Central memory CD4-positive, alpha-beta T cell (primary cell): ENCODE measurements at places on chromosomes 12 and 14.

DNA sequence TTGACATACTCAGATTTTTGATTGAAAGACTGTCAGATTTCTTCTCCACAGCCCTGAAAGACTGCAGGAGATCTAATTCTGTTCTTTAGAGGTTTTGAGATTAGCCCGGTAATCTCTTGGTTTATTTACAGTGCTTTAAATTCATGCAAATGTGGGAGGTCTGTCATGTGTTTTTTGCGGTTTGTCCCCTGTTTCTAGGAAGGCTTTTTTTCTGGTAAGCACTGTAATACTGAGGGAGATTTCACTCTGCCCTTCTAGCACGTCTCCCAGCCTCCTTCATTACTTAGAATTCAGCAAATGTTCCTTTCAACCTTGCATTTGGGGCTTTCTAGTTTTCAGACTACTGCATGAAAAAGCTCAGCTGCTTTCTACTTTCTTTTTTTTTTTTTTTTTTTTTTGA, 31.1 kb downstream of the GPHN start:
- DNase-seq: peak; percentile 1

DNA sequence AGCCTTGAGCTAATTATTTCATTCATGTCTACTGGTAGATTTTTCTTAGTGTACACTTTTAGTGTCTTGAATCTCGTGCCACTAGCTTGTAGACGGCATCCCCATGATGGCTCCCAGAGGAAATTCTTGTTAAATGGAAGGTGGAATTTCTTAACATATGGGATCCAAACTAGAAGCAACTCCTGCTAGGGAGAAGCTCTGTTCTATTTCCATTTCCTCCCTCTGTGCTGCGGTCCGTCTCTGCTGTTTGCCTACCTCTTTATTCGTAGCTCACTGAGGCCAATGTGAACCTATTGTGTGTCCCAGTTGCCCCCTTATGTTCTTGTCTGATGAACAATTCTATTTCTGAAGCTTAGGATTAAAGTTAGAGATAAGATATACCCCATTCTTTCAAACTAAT, 588 bp downstream of the PIK3C2G start:
- DNase-seq: no peak

GRCh38 chr14:57871459-57872080, 5.7 kb upstream of the SLC35F4 start:
- no peak for DNase-seq

DNA sequence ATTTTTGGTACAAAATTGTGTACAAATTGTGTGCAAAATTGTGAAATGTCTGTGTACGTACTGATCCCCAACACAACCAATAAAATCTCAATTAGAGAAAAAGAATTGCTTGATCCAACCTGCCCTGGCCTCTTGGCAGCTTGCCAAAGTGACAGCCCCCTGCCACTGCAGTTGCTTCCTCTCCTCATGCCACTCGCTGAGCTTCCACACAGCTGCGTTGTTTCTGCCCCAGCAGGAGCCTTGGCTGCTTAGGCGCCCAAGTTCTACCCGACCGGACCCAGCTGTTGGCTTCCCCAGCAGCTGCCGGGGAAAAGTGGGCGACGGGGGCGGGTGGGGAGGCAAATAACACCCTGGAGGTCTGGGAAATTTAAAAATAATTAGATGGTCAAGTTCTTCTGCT, 171.8 kb upstream of the ATF7IP start:
- no peak for DNase-seq

- DNase-seq: no peak
These were observed 119.0 kb upstream of the CPSF6 start for GRCh38 chr12:69120354-69120753.

GRCh38 chr12:68499616-68500015, 111.1 kb upstream of the RAP1B start:
- no peak for DNase-seq

GRCh38 chr12:75489613-75490210, 9.2 kb downstream of the GLIPR1 start:
- no peak for DNase-seq

DNA sequence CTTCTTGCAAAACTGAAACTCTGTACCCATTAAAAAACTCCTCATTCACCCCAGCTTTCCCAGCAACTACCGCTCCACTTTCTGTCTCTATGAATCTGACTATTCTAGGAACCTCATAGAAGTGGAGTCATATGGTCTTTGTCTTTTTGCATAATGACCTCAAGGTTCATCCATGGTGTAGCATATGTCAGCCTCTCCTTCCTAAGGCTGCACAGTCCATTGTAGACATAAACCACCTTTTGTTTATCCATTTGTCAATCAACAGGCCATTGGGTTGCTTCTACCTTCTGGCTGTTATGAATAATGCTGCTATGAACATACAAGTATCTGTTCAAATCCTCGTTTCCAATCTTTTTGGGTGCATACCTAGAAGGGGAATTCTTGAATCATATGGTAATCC, 21.1 kb downstream of the NT5DC3 start:
- no peak for DNase-seq

- no peak for DNase-seq
These were observed 1023.0 kb upstream of the ATXN7L3B start for GRCh38 chr12:73514672-73515071.

- no peak for DNase-seq
These were observed 13.0 kb downstream of the FBXO33 start for GRCh38 chr14:39419272-39419671.

DNA sequence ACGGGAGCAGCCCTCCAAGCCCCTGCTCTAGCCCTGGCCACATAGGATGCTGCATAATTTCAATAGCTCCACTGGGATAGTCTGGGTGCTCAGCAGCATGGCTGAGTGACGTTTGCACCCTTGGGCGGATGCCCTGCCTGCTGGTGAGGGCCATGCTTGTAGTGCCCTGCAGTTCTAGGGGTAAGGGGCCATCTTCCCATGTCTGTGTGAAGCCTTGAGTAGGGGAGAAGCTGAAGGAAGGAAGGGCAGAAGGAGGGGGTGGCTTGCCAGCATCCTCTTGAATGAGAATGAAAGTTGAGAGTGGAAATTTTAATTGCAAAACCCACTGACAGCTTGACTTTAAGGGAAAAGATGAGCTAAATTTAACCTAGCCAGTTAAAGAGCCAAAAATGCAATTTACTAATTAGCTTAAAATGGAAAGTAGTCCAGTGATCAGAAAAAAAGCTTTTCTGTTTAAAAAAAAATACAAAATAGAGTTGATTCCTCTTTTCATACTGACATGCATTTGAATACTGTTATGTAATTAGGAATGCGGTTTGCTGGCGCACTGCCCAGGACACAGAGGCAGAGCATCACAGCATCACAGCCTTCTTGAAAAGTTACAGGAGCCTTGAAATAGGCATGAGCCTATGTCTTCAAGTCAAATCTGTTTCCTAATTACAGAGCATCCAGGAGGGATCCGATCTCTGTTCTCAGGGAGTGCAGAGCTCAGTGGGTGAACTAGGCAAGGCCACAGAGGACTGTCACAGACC, 18.5 kb upstream of the EML1 start:
- DNase-seq: no peak

DNA sequence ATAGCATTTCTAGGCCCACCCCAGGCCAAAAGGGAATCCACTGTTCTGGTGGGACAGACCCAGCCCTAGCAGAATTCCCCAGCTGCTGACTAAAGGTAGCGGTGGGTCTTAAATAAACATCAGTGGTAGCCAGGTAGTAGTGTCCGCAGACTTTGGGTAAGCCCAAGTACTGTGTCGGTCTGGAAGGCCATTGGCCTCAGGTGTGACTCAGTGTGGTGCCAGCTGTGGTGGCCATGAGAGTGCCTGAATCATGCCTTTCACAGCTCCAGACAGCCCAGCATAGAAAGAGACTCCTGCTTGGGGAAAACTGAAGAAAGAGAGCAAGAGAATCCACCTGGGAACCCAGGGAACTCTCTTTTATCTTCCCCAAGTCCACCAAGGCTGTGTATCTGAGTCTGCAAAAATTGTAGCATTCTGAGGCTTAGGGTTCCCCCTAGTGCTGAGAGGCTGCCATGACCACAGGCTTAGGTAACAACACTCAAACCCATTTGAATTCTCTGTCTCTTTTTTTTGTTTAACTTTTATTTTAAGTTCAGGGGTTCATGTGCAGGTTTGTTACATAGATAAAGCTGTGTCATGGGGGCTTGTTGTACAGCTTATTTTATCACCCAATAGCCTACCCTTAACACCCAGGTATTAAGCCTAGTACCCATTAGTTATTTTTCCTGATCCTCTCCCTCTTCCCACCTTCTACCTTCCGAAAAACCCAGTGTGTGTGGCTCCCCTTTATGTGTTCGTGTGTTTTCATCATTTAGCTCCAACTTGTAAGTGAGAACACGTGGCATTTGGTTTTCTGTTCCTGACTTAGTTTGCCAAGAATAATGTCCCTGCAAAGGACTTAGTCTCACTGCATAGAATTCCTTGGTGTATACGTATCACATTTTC, 16.7 kb upstream of the CD163L1 start:
- peak; percentile 29 for DNase-seq

DNA sequence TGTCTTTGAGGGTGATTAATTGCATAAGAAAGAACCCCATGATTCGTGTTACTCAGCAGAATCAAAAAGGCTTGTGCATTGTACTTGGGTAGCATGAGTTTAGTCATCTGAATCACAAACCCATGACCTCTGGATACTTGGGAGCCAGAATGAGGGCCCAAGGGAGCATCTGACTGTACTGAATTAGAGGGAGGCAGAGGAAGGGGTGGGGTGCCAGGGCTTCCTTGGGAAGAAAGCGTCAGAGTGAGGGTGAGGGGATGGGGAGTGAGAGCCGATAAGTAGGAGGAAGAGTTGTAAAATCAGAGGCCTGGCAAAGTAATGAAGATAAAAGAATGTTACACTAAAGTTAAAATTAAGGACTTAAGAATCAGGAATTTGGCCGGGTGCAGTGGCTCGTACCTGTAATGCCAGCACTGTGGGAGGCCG, 29.8 kb downstream of the GPRC5D start:
- no peak for DNase-seq

DNA sequence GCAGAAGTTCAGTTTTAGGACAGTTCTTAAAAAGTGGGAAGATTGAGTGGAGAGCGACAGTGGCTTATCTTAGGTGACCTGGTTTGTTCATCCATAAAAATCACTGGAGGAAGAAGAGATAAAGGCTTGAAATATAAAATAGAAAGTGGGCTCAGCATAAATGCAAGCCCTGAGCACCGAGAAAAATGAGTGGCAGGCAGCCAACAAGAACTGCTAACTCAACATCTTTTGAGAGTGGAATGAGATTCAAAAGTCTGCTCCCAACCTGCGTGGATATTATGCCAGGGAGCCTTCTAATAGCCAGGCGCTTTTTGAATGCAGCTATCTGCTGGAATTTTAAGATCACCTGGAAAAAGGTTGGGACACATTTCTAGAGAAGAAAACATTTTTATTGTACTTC, 666.5 kb downstream of the FLRT2 start:
- no peak for DNase-seq

GRCh38 chr12:113751513-113751912, 214.6 kb downstream of the RBM19 start:
- DNase-seq: no peak

- DNase-seq: no peak
These were observed 10.4 kb downstream of the MAP4K5 start for GRCh38 chr14:50521912-50522341.

DNA sequence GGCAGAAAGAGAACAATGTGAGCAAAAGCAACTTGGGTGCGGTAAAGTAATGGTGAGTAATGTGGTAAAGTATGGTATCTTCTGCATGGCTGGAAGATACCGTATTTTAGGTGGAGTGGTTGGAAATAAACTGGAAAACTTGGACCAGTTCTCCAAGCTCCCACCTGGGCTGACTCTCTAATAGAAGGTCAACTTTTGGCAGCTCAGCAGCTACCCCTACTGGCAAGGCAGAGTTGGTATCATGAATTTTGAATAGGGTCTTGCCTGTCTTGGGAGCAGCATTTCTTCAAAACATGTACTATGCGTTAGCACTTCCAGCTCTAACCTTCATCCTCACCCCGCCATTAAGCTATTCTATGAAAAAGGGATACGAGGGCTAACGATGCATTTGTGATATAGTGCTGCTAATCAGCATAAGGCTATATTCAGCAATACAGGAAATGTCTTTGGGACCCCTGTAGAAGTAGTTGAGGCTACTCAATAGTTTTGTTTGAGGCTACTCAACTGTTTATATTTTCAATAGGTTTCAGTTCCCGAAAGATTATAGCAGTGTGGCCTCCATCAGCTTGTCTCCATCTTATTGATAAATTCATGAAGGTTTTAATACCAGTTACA, 276.3 kb upstream of the FAR2 start:
- no peak for DNase-seq

DNA sequence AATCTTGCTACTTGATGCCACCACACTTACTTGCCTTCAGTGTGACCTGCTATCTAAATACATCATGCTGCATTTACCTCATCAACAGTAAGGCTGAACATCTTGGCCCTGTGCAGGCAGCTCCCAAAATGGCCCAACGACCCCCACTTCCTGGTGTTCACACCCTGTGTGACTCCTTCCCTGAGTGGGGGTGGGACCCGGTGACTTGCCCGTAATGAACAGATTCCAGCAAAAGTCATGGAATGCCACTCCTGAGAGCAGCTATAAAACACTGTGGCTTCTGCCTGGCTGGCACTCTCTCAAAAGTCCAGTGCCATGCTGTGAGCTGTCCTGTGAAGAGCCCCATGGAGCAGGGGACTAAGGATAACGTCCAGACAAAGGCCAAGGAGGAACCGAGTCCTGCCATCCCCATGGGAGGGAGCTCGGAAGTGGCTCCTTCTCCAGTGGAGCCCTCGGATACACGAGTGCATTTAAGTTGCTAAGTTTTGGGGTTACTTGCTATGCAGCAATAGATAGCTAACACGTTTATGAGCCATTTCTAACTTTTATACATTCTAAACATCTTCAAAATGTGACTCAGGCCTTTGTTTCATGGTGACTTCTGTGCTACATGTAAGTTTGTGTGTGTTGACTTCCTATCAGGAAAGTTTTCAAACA, 33.0 kb downstream of the P2RX2 start:
- no peak for DNase-seq

GRCh38 chr12:116352315-116352835, 74.9 kb upstream of the MED13L start:
- no peak for DNase-seq

GRCh38 chr12:132648616-132649225, 30.1 kb downstream of the P2RX2 start:
- no peak for DNase-seq

DNA sequence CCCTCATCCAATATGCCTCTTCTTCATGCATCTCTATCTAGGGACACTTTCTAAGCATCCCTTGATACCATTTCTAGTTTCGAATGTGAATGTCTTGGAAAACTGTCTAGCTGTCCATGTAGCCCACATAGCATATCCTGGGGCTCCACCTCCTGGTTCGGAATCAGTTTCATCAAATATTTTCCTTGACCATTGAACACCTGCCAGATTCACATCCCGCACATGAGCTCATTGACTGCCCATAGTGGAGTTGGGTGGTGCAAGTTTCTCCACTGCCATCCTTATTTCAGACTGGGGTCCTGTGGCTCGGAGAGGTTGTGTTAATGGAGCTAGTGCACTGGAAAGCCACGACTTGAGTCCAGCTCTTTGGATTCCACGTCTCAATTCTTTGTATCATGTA, 58.6 kb upstream of the TMEM263 start:
- DNase-seq: no peak
